Activated T-helper 2 cell treated with anti-CD3 and anti-CD28 coated beads, Interferon-gamma antibody, Interleukin-2, Interleukin-4, amounts not matched to agents 10 μg/mL and 5 μg/mL and 100 μg/mL, durations not matched to agents 14 hours and 24 hours and 36 hours (primary cell): ENCODE measurements at places on chromosomes 1 and 21. TPM values are rescaled to one million over a fixed set of nuclear protein-coding genes. Genes with fewer than 3 reads are reported as not detected.

DNA sequence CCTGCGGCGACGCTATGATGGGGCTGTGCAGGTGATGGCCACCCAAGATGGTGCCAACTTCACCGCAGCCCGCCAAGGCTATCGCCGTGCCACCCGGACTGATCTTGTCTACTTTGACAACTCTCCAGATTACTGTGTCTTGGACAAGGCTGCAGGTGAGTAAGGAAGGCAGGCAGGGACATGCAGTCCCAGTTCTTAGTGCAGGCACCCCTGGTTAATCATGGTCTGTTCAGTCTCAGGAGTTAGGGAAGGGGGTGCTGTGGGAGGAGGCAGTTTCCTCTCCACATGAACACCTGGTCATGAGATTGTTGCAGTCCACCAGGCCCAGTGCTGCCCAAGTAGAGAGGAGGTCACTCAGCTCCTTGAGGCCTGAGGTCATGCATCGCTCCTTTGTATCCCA lies 8.5 kb downstream of the WNT2B start:
- H3K27me3 ChIP-seq: peaks cover 5% of the 10 kb centered on the region
- no peaks in the 10 kb centered on the region for H3K4me1 ChIP-seq
- H3K36me3 ChIP-seq: no peaks in the 10 kb centered on the region
- no peak overlapping the region for H3K4me3 ChIP-seq

DNA sequence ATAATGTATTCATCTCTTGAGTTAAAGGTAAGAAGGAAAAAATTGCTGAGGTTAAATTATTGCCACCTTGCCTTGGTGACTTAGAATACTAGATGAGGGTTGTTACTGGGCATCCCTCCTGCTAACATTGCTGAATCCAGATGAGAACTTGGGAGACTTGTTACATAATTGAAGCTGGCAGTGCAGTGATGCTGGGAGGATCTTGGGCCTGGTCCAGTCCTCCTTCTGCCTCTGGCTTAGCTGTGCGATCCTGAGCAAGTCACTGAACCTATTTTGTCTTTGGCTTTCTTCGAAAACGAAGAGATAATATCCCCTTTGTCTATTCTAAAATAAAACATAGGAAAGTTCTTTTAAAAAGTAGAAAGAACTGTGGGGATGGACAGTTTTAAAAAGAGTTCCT lies 244.9 kb upstream of the NRIP1 start:
- H3K4me1 ChIP-seq: no peaks in the 10 kb centered on the region
- no peak overlapping the region for H3K27ac ChIP-seq
- no peak overlapping the region for H3K4me3 ChIP-seq
- no peak for DNase-seq

DNA sequence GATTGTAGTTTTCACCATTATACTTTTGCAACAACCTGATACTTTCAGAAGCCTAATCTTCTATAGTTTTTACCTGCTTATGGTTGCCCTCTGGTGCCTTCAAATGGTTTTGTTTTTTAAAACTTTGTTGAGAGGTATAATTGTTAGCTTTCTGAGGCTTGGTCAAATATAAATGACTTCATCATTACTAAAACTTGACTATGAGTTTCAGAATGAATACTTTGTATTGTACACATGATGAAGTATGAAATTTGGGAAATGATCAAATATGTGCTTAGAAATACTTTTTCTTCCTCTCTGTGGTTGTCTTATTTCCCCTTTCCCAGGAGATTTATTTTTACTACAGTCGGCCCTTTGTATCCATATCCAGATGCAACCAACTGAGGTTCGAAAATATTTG lies 151.8 kb upstream of the B3GALT2 start:
- no peak overlapping the region for H3K27ac ChIP-seq
- H3K4me3 ChIP-seq: no peak overlapping the region
- H3K4me1 ChIP-seq: peaks cover 3% of the 10 kb centered on the region
- H3K27me3 ChIP-seq: no peaks in the 10 kb centered on the region

GRCh38 chr1:167698313-167698712 lies 23.5 kb upstream of the MPZL1 start:
- H3K27me3 ChIP-seq: no peaks in the 10 kb centered on the region
- no peak for DNase-seq
- no peak overlapping the region for H3K4me3 ChIP-seq
- H3K4me1 ChIP-seq: peaks cover 5% of the 10 kb centered on the region

TBX19 gene
- 6.5 and 7.6 TPM in 2 replicates for total RNA-seq

TMIGD3 gene
- 0.23 and 0.30 TPM in 2 replicates for total RNA-seq

SLC37A1 gene
- 21.6 and 22.3 TPM in 2 replicates for total RNA-seq

PCBP3 gene
- total RNA-seq: 6.9 and 8.2 TPM in 2 replicates
